Activated naive CD4-positive, alpha-beta T cell (primary cell): ENCODE measurements at places on chromosomes 3 and 15.

DNA sequence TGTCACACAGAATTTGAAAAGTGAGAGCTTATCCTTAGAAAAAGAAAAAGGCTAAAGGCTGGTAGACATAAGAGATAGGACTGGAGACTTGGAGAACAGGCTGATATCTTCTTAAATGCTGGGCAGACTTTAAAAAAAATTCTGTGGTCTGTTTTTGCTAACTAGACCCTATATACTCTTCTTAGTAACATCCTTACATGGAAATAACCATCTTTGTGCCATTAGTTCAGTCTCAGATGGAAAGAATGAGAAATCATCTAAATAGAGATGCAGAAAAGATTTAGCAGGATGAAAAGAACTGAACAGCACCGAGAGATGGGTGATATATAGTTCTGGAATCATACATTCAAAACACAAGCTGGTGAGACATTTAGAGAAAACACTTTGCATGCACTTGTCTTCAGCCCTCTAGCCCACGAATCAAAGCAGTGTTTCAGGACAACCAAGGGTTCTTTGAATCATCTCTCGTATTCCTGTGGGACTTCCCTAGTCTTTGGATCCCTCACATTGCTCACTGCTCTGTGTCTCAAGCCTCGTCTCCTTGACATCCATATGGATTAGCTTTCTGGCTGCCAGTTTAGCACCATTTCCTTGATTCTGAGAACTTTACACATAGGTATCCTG lies 93.0 kb upstream of the LYSMD4 start:
- DNase-seq, result no peak

DNA sequence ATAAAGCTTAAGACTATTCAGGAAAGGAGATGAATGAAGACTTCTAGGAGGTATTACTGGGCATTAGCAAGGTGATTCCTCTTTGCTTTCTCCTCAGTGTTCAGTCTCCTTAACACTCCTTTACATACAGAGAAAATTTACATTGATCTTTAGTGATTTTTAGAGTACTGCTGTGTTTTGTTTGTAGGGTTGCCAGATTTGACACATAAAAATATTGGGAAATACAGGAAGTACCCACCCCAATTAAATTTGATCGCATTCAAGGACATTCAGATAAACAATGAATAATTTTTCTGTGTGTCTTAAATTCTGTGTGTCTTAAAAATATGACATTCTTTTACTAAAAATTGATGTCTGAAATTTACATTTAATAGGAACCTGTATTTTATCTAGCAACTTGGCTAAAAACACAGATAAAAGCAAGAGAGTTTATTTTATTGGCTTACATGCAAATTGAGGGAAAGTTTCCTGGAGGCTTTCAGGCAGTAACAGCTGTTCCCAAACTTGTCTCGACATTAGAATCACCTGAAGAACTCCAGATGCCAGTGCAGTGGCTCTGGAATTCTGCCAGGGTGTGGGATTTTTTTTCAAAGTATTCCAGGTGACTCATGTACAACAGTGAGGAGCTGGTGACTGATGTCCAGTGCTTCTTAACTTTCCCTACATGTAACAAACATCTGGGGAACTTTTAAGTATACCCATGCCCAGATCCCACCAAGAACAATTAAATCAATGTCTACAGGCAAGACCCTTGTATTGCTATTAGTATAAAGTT lies 23.4 kb upstream of the PLOD2 start:
- no peak for DNase-seq

DNA sequence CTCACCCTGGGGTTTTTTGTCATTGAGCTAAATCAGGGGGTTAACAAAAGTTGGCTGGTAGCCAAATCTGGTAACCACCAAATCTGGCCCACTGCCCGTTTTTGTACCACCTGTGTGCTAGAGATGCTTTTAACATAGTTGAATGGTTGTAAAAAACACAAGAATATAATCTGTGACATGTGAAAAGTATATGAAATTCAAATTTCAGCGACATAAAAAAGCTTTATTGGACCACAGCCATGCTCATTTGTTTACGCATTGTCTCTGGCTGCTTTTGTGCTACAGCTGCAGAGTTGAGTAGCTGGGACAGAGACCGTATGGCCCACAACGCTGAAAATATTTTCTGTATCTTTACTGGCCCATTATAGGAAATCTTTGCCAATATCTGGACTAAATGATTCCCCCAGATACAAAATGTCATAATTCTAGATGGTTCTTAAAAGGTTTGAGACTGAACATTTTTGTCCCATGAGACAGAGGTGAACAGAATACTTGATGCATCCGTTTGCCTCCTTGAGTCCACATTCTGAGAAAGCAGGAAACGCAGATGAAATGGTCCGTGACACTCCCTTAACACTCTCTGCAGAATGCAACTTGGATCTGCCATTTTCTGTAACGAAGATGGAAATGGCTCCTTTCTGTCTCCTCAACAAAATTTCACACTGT lies 120.9 kb upstream of the PDZRN3 start:
- DNase-seq, result no peak

DNA sequence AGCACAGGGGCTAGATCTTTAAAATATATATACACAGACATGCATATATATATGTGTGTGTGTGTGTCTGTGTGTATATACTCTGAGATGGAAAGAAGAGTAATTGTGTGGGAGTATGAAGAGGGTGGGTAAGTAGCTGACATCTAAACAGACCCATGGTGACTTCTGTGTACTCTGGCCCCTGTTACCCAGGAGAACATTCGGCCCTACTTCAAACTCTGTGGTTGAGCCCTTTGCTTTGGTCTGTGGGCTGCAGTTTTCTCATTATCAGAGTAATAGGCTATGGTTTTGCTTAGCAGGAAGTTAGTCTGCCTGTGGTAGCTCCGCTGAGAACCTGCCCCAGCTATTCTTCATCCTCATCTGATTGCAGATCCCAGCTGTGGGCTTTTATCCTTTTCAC lies 141.4 kb downstream of the RBPMS2 start:
- DNase-seq, result no peak

- no peak for DNase-seq
Measured at GRCh38 chr3:124451630-124452317, 278.5 kb upstream of the UMPS start.

DNA sequence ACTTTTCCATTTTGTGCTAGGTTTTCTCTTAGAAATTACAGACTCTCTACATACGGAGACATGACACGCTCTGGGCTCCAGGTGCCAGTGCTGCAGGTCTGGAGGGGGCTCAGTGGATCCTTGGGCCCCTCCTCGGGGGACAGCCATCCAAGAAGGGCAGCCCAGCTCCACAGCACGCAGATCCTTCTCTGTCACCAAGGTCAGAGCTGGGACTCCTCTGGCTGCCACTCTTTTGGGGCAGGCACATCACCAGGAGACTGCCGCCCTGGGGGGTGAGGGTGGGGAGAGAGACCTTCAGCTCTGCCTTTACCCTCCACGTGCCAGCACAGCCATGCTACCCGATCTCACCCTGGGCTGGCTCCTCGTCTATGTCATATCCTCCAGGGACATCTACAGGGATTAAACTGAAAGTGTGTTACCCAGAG lies 65.6 kb downstream of the ATP10A start:
- DNase-seq, result no peak

GRCh38 chr3:153158961-153159735 lies 2.9 kb upstream of the RAP2B start:
- no peak for DNase-seq

DNA sequence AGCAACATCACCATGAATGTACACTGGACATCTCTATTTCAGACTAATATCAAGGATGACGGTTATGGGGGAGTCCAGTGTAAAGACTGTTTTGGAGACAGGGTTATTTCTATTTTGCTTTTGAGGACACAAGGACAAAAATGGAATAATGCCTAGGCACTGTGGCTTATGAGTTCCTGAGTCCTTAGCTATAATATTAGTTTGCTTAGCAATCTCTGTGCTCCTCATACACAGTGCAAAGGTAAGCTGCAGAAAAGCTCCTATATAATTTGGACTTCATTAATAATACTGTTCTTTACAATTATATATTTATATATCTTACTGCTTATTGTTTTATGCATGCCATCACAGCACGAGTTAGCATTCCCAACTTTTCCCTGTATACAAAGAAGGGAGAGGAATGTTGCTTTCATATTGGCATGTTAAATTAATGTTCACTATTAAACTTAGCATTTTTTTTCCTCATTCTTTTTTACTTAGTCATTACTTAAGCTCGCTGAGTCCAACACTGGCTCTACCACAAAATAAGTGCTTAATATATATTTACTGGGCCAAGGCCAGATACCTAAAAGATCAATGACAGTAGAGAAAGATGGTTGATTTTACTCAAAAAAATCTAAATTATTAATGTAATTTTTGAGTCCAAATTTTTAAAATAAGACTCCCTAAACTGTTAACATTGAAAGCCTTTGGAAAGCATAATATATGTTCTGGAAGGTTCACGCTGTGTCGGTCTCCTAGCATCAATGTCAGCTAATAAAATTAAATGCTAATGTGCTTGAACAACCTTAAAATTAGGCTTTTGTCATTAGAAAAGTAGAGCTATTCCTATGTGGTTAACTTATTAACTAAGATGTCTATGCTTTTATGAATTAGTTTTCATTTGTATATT lies 13.8 kb downstream of the THBS1 start:
- no peak for DNase-seq

GRCh38 chr3:23824699-23825444 lies 19.1 kb downstream of the UBE2E1 start:
- no peak for DNase-seq

GRCh38 chr3:82130046-82130445 lies 368.6 kb upstream of the GBE1 start:
- no peak for DNase-seq
